NCI-H446 (cell line): ENCODE measurements at places on chromosomes 13 and 19.
A peak's percentile ranks its signal among the peaks of the same experiment; 100 is the strongest.

DNA sequence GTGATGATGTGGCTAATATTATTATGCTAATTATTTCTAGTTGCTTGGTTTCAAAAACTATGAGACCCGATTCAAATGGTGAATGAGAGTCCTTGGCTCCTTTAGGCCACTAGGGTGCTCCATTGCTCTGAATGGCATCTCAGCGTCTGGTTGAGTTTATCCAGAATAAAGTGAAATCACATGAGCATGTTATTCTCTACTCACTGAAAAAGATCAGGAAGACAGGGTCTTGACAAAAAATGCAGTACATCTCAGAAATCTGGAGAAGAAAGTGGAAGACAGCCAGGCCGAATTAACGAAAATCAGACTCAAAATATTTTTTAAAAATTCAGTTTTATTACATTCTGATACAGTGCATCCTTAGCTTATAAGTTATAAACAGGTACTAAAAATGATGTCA lies 516.2 kb downstream of the MYO16 start:
- DNase-seq: peak; percentile 0

- DNase-seq: peak; percentile 82
Measured at GRCh38 chr13:28117689-28118377, 17.5 kb upstream of the FLT3 start.

GRCh38 chr19:5484398-5485285 lies 29.4 kb downstream of the ZNRF4 start:
- peak; percentile 61 for DNase-seq

GRCh38 chr13:50303963-50304721 lies 288.9 kb downstream of the KCNRG start:
- DNase-seq: no peak
